ENCODE measurements at places on chromosomes 4 and X. TPM values are rescaled to one million over a fixed set of nuclear protein-coding genes. Genes with fewer than 3 reads are reported as not detected.

MOB1B gene
- total RNA-seq = 25.8 TPM

AWAT1 gene
- not detected for total RNA-seq

DNA sequence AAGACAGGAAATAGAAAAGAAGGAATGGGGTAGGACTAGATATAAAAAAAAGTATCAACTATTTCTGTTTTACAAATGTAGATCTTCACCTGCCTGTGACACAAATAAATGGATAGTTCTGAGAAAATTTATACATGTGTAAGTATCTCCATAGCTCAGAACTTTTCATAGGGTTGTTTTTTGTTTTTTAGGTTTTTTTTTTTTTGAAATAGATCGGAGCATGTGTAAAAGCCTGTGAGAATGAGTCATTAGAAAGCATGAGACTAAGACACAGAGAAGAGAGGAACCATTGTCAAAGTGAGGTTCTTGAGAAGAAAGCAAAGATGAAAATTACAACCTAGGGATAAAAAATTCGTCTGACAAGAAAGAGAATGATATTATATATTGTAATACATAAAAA, 481.6 kb downstream of the PABPC4L start:
- no peak for DNase-seq

- peak; percentile 48 for DNase-seq
Measured at GRCh38 chrX:10166731-10167151, 10.0 kb downstream of the CLCN4 start.

- no peak for DNase-seq
Measured at GRCh38 chr4:118964891-118965411, 76.3 kb downstream of the SYNPO2 start.

TMEM144 gene
- total RNA-seq = 21.5 TPM

GRCh38 chrX:154093965-154094364, 3.6 kb downstream of the MECP2 start:
- no peak for DNase-seq

GRCh38 chrX:70022616-70023015, 27.1 kb downstream of the AWAT2 start:
- DNase-seq = no peak

NDP gene
- not detected for total RNA-seq

DNA sequence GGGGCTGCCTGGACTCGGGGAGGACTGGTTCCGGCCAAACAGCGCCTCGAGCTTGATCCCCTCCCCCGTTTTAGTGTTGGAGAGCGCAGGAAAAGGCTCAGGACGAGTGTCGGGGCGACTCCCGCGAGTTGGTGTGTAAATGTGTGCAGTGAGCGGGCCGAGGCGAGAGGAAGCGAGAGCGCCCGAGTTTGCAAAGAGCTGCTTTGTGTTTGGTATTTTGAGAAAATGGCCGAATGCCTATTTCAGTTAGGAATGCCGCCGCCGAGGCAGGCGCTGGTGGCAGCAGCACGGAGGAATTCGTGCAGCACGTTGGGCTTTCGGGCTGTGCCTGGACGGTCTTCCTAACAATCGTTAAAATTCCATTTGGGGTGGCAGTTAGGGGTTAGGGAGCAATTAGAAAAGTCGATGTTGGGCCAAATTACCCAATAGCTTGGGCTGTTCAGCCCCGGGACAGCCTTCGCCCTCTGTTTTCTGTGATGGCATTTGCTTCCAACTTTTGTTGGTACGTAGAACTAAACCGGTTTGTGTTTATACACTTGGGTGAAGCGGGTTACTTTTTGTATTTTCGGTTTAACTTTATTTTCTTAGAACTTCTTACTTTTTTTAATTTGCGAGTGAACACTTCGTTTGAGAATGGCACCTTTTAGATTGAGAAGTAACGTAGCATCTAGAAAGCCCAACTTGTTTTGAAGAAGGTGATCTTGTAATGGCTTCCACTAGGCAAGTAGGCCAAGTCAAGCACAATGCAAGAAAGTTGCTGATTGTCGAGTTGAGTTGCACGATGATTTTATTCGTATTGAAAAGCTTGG, 1.6 kb downstream of the REST start:
- peak; percentile 62 for DNase-seq

DNA sequence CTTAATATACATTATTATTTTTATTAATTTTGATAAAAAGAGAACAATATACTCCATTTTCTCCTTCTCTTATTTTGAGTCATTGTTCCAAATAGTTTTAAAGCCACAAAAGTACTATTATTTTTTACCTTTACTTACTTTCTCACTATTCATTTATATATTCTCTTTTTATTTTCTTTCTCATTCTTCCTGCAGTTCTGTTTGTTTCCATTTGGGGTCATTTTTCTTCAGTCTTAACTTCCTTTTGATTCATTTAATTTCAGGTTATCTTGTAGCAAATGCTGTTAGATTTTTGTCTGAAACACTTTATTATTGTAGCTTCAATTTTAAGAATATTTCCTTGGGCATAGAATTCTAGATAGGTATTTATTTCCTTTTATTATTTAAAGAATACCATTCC, 438.6 kb upstream of the EPHA5 start:
- no peak for DNase-seq

DNA sequence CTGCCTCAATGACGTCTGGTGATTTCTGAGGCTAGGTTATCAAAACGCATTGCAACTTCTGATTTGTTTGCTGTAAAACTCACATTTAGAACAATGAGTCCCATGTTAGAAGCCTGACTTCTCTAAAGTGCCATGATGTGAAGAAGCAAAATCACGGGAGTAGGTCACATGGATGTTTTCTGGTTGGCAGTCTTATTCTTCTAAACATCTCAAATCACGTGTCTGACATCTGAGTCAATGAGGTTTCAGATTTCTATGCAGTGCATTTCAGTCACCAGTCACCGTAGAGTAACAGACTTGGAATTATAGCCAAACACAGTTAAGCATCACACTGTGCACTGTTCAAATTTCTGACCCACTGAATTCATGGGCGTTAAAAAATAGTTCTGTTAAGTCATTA, 482.1 kb downstream of the TMA16 start:
- DNase-seq = no peak

DNA sequence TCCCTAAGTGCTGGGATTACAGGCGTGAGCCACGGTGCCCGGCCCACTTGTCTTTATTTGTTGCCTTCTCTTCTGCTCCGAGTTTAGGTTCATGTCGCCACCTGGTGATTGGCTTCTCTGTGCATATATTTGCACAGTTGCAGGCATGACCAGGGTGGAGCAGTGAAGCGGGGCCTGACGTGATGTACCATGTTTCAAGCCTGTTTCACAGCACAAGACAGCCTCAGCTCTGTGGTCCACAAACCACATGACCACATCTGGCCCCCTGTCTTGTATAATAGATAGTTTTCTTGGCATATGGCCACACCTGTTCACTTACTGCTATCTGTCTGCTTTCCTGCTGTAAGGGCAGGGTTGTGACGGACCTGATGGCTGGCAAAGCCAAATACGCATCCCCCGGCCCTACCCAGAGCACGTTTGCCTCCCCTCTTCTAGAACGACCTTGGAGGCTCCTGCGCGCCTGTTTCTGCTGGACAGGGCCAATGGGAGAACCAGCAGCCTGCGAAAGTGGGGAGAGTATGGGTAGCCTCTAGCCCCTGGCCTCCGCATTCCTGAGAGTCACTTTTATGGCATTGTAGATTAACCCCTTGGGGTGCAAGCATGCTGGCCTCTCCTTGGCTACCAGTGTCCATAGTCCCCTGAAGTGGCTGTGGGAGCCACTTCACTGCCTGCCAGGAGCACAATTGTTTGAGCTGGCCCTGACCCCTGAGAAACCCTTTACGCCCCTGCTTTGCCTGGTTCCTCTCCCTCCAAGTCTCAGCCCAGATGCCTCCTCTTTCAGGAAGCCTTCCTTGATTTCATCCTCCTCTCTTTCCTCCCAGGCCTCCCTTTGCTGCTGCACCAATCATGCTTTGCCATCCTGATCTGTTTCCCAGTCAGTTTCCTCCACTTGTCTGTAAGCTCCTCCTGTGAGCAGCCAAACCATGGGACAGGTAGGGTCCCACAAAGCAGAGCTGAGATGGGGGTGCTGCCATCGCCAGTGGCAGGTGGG, 6.0 kb upstream of the SH3TC1 start:
- no peak for DNase-seq

GRCh38 chr4:20431543-20431951, 179.8 kb downstream of the SLIT2 start:
- no peak for DNase-seq

DNA sequence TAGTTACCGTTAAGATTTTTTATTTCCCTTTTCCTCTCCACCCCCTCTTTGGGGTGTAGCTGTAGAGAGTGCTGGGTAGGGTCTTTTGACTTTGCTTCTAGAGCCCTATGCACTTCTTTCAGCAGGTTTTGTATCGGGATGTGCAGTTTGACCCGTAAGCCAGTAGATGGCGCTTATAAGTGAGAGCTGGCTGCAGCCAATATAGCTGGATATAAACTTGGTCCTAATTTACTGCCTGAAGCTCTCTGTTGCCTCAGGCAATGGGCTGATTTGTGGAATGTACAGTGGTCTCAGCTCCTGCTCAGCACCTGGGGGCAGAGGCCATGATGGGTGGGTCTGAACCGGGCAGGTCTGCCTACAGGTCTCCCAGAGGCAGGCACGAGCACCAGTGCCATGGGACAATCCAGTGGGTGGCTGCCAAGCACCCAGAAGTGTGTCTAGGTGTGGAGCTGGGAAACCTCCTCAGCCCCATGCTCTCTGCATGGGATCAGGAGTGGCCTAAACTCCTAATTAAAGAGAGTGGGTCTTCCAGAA, 146.5 kb downstream of the SPANXN1 start:
- no peak for DNase-seq

- DNase-seq = no peak
Measured at GRCh38 chr4:141356321-141356962, 135.7 kb downstream of the ZNF330 start.

DNA sequence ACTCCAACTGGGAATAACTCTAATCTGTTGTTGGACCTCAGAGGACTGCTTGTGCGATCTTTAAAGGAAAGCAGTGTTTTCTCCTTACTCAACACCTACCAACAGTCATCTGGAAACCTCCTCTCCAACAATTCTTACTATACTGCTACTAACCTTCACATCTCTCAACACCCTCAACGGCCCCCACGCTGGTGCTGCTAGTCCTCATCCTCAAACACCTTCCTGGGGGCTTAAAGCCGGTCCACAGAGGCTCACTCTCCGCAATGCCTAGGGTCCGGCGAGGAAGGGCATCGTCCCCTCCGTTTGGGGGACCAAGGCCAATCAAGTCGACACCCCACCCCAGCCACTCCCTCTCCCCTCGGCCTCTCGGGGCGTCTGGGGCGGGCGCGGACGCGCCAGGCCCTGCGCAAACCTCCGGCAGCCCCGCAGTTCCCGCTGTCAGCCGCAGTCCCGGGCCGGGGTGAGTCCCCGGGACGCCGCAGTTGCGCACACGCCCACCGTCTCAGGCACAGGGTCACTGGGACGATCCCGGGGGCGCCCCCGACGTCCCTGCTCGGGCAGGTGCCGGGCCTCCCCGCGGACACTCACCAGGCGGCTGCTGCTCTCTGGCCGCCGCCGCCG, 418 bp downstream of the TAB3 start:
- no peak for DNase-seq
